ENCODE measurements at places on chromosomes 13 and 19. TPM values are rescaled to one million over a fixed set of nuclear protein-coding genes. Genes with fewer than 3 reads are reported as not detected.
A peak's percentile ranks its signal among the peaks of the same experiment; 100 is the strongest.

POGLUT2 gene
- polyA plus RNA-seq: 46.4 TPM

ZNF441 gene
- polyA plus RNA-seq: 14.8 TPM

CGB5 gene
- not detected for polyA plus RNA-seq

ISYNA1 gene
- polyA plus RNA-seq: 115 TPM

RINL gene
- polyA plus RNA-seq: 8.0 TPM

- no peak for DNase-seq
Measured at GRCh38 chr13:47110141-47110540, 213.3 kb upstream of the HTR2A start.

GRCh38 chr13:93857126-93857525 lies 622.4 kb downstream of the DCT start:
- DNase-seq: no peak

- DNase-seq: no peak
Measured at GRCh38 chr19:48913114-48913889, 13.2 kb downstream of the NUCB1 start.

DNA sequence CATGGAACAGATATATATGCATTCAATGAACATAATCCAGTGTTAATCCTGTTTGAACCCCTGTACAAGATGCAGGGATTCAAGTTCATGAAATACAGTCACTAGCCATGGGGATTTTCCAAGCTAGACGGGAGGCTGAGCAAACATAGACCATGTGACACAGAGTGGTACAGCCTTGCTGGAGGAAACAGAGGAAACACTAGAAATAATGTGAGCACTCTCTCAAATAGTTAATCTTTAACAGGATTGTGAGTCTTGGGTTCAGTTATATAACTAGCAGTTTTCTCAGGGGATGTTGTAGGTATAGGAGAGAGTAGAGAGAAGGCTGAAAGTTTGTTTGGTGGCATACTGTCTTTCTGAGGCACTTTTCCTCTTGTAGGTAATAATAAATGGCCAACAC lies 13.9 kb upstream of the LGALS16 start:
- DNase-seq: no peak

DNA sequence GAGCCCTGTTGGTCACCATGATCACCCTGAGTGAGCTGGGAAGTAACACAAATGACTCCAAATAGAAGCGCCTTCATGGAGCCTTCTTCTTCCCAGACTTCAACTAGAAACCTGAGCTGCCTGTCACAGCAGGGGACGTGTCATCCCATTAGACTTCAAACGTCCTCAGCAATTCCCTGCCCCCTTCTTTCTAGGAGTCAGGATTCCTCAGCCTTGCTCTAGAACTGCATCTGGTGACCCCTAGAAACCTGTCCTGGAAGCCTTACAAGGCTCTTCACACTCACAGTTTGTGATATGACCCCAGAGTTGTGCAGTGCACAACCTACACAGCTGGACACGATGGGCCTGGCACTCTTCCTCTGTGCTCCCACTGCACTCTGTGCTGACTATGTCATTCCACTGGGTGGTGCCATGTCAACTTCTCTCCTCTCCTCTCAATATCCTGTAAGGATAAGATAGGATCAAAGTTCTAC lies 23.6 kb upstream of the TTYH1 start:
- DNase-seq: no peak

DNA sequence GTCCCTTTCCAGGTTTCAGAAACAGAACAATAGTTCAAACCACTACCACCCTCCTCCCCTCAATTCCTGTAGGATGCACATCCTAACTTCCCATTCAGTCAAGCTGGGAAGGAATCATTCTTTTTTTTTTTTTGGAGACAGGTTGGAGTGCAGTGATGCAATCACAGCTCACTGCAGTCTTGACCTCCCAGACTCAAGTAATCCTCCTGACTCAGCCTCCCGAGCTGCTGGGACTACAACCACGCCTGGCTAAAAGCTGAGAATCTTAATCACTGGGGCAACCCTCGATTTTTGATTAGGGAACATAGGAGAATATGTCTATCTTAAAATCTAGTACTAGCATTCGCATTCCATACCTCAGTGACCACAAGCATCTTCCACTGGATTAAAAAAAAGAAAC lies 146.2 kb downstream of the ABCC4 start:
- no peak for DNase-seq

DNA sequence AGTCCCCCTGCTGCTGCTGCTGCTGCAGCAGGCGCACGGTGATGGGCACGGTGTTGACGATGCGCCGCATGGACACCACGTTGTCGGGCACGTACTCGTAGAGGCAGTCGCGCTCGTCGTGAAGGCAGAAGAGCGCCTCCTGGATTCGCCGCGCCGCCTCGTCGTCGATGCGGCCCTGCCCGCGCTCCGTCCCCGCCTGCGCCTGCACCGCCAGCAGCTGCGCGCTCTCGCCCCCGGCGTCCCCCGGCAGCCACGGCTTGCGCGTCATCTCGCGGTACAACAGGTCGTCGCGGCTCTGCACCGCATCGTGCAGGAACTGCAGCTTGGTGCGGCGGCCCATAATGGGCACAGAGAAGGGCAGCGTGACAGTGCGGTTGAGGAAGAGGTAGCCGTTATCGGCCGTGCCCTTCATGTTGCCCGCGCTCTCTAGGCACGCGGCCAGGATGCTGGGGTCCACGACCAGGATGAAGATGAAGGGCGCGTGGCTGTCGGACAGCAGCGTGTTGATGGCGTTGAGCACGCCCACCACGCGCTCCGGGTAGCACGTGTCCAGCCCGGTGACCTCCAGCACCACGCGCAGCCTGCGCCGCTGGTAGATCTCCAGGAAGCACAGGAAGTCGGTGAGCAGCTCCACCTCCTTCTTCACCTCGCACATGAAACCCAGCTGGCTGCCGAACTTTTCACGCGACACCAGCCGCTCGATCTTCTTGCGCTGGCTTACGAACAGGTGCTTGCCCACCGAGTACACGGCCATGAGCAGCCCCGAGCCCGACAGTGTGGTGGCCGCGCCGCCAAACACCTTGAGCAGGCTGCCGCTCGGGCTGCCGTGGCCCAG lies 8.1 kb downstream of the NKPD1 start:
- DNase-seq: peak; percentile 40
